ENCODE measurements at places on chromosomes 13 and 19.

GRCh38 chr19:35352177-35352447 lies 4.4 kb downstream of the FFAR1 start:
- DNase-seq, result no peak

DNA sequence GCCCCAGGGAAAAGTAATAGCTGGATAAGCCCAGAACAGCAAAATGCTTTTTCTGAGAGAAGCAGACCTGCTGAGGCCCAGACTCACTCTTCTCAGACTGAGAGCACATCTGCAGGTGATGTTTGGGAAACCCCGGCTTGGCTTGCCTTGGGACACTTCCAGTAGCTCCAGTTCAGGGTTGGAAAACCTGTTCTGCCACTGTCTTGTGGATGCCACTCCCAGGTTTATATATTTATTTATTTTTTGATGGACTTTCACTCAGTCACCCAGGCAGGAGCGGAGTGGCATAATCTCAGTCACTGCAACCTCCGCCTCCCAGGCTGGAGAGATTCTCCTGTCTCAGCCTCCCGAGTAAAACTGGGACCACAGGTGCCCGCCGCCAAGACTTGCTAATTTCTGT lies 8.0 kb upstream of the SMARCA4 start:
- DNase-seq, result peak; percentile 62

DNA sequence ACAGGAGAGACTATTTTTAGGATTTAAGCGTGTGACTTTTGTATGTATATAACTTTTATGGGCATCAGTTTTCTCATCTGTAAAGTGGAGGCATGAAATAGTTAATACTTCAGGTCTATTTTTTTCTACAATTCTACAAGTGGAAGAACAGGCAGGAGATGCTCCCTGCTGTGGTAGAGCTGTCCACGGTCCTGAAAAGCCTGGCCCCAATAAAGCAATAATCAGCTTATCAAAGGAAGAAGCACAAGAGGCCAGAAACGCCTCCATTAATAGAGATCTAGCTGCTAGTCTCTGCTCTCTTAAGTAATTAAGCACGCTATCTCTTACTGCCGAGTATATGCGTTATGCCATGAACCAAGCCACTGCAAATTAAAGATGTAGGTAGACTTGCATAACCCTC lies 28.0 kb upstream of the WASF3 start:
- DNase-seq, result no peak

- DNase-seq, result no peak
These were observed 695.3 kb downstream of the DIAPH3 start for GRCh38 chr13:59468396-59468795.

DNA sequence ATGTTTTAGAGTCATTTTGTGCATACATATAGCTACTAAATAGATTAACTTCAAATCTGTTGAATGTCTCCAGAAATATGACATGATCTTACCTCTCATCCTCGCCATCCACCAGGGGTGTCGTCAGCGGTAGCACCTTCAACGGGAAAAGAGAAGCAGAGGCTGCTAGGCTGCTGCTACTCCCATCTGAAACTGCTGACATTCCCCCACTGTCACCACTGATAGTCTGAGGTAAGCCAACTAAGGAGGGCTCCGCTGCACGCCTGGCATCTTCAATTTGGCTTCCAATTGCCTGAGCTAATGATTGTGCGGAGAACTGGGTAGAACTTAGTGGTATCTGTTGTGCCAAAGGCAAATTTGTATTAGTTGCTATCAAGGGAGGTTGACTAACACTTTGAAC lies 3.1 kb downstream of the TSC22D1 start:
- DNase-seq, result no peak

DNA sequence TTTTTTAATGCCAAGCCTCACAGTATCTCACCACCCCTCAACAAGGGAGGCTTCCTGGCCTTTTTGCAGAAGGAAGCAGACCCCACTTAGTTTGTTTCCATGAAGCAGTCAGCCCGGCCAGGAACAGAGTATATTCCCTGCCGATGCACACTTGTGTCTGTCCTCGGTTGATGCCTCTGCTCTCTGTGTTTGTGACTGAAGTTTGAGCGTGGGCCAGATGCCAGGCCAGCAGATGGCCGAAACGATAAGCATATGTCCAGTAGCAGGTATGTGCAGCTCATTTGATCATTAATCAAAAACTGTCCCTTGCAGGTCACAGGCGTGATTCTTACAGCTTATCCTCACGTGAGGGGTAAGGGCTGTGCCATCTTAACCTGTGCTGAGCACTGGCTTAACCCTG lies 144.0 kb downstream of the IRS2 start:
- no peak for DNase-seq

- no peak for DNase-seq
These were observed 193.5 kb upstream of the NBEA start for GRCh38 chr13:34748596-34748995.

GRCh38 chr13:39297664-39298171 lies 259.5 kb downstream of the NHLRC3 start:
- DNase-seq, result no peak

DNA sequence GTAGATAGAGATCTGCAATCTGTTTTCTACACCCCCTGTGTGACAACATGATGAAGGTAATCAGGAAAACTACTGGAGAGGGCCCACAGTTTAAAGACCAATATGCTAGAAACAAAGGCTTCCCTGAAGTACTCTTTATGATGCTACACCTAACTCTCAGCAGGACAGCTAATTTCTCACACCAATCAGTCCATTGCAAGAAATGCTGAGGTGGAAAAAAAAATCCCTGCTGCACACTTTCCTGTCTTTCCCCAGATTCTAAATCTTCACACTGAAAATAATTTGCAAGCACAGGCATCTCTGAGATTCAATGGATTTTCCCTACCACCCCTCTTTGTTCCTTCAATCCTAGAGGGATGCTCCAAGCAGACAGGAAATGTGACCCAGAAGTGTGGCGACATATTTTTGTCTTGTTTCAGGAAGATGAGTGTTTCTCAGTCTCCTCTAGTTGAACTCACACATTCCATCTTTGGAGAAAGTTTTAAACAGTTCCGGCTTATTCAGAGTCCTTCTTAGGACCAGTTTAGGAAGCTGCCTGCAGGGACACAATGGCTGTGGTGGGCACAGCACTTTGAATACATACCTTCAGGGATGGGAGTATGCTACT lies 671.6 kb downstream of the DIAPH3 start:
- no peak for DNase-seq

GRCh38 chr19:32540621-32541020 lies 40.4 kb upstream of the PDCD5 start:
- DNase-seq, result no peak

- no peak for DNase-seq
These were observed 359.4 kb downstream of the MZT1 start for GRCh38 chr13:72368031-72368430.

DNA sequence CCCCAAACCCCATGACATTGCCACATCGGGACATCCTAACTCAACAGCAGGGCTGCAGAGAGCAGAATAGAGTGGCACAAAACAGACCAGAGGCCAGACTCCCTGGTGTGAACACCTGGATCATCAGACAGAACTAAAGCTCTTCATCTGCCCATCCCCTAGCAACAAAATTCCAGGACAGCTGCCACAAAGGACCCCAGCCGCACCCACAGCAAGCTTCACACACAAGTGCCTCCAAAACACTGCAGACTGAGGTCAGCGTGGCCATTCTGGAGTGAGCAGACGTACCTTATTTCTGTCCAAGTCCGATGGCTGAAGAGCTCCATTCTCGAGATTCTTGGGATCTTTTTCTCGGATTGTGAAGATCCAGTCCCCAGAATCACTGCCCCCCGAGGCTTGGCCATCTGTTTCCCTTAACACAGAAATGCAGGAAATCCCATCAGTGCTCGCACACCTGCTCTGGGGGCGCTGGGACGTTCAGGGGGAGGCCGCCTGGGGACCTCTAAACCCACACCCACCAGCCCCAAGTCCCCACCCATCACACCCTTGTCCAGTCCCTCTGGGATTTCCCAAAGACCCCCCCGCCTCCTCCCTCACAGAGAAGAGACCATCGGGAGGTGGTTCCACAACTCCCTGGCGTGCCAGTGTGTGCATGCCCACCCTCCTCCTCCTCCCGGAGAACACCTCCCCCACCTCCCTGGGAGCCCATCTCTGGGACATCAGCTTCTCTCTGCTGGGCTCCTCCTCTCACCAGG lies 115.2 kb downstream of the STK24 start:
- no peak for DNase-seq

DNA sequence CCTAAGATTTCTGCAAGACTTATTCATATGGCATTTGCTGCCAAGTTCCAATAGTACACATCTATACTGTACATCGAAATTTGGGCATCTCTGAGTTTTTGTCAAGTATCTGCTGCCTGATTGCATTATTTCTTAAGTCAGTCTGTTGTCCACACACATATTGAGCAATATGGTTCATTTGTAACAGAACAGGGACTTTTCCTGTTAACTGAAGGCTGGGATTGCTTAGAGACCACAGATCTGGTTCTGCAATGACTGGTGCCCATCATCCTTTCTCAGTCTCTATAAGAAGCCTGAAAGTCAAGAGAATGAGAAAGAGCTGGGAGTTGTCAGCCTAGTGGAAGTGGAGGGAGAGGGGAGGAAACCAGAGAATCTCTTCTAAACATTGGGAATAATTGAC lies 22.5 kb upstream of the MYCBP2 start:
- DNase-seq, result no peak

- no peak for DNase-seq
These were observed 704.7 kb downstream of the DIAPH3 start for GRCh38 chr13:59458908-59459579.

DNA sequence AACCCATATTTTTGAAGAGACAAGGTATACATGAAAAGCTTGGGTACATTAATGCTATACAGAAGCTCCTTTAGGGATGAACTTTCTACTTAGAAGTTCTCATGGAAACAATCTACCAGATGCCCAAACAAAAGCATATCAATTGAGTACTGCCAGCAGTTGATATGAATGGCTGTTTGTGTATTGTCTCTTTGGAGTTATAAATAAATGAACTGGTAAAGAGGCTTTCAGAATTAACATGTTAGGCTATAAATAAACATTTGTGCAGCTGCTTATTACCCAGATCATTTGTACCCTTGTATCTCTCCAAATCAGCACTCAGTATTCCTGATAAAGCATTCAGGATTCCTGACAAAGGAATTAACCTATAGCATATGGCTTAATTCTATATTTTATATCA lies 418.9 kb downstream of the FGF14 start:
- DNase-seq, result no peak

GRCh38 chr13:106471957-106472543 lies 63.4 kb downstream of the EFNB2 start:
- DNase-seq, result no peak

DNA sequence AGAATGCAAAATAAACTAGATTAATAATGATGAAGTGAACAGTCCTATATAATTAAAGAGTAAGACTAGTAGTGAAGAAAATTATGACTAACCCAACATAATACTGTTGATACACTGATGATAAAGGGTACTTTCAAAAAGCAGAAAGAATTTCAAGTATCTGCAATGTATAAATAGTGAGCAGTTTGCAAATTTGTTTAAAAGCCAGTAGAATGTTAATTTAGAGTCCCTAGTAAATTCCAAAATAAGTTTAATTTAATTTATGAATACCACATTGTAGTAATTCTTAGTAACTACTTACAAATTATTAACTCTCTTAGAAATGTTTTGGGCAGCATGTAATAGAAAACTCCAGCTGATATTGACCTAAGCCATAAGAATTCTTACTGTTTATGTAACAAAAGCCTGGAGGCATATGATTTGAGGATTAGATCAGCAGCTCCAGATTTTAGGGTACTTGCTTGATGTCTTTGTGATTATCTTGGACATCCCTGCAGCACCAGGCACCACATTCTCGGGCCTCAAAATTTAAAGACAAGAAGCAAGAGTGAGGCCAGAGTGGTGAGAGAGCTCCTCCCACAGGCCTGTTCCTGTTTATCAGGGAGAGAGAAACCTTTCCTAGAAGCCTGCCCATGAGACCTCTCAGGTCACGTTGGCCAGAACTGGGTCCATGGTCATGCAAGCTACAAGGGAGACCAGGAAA lies 67.6 kb upstream of the TDRD3 start:
- DNase-seq, result peak; percentile 1

- peak; percentile 34 for DNase-seq
These were observed 17.2 kb upstream of the CFAP97D2 start for GRCh38 chr13:114161644-114162532.

- DNase-seq, result no peak
These were observed 400.2 kb downstream of the SLITRK5 start for GRCh38 chr13:88071371-88071770.

GRCh38 chr19:51708811-51709210 lies 15.0 kb downstream of the HAS1 start:
- no peak for DNase-seq

GRCh38 chr19:1133471-1133929 lies 29.7 kb downstream of the GPX4 start:
- no peak for DNase-seq

DNA sequence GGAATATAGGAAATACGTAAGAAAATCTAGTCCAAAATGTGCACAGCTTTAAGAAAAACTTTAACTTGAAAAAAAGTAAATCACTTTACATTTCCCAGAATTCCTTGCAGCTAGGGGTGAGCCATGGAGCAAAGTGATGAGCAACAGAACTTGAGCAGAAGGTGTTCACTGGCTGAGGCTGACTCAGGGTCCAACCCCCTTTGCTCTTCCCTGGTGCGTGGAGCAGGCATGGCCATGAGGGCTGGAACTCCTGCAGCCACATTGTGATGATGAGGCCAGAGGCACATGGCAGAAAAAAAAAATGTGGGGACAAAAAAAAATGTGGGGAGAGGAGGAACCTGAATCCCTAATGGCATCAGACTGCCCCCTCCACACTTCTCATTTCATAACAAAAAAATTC lies 9.9 kb upstream of the PLA2G4C start:
- no peak for DNase-seq

- no peak for DNase-seq
These were observed 100.0 kb upstream of the RAP2A start for GRCh38 chr13:97333983-97334382.

DNA sequence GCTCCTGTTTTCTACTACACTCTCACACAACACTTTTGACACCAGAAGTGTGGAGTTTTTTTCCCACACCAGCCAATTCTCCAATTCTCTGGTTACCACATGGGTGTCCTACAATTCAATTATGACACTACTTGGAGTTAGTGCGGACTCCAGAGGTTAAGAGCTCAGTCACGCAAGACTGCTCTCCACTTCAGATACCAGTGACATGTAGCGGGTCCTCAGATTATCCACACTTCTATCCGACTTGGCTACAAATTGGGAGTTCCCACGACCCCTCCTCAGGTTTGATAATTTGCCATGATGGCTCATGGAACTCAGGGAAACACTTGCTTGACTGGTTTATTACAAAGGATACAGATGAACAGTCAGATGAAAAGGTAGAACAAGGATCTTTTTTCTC lies 32.9 kb downstream of the PAN3 start:
- DNase-seq, result no peak

- no peak for DNase-seq
These were observed 51.6 kb downstream of the DNAJC15 start for GRCh38 chr13:43074824-43075510.

DNA sequence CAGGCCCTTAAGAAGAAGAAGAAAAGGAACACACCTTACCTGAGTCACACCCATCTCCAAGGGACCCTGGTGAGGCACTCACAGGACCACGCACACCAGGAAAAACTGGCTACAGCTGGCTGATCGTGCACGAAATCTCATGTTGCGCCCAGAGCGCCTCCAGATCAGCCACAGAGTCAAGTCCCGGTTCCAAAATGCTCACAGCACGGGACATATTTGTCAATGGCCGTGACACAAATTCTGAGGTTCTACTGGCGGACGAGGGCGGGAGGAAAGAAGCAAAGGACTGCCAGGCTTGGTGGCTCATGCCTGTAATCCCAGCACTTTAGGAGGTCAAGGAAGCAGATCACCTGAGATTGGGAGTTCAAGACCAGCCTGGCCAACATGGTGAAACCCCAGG lies 21.5 kb downstream of the SH3GL1 start:
- no peak for DNase-seq
